ENCODE measurements at places on chromosomes 6 and 20.

DNA sequence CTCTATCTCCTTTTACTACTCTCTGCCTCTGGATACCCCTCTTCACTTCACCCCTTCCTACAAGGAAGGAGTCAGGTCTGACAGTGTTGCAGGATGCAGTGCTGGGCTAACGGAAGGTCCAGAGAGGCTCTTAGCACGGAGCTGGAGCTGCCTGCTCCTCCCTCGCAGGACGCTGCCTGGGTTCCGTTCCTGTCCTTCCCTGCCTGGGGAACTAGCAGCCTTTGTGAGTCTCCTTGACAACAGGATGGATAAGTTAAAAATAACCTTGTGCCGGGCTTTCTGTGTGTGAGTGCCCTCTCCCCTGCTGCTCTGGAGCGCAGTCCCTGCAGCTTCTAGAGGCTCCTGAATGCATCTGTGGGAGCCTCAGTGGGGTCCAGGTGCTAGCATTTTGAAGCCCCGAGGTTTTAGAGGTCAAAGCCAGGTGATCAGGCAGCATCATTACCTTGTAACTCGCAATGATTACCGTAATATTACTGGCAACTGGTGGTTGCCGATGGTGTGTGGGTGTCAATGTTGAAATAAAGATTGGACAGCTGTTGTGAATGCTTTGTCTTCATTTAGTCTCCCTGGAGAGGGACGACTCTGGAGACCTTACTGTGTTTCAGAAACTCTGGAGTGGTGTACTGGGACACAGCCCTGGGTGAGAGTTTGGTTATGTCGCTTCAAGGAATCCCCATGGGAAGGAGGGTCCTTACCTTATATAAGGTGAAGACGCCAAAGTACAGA lies 44.4 kb downstream of the CDS2 start:
- DNase-seq, result no peak

GRCh38 chr6:37936150-37936549 lies 116.6 kb downstream of the ZFAND3 start:
- no peak for DNase-seq

DNA sequence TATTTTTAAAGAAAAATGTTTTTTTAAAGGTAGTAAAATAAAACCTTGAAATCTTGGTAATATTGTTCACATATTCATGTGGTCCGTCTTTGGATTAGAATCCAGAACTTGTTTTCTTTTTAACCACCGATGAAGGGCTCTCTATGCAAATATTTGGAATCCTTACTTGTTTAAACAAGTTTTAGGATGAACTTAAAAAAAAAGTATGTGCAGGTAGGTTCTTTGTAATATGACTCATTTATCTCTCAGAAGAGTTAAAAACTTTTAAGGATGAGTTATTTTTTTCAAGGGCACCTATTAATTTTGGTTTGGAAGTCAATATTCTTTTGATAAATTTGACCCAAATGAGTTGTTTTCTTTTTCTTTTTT lies 8.9 kb downstream of the DSP start:
- DNase-seq, result no peak

DNA sequence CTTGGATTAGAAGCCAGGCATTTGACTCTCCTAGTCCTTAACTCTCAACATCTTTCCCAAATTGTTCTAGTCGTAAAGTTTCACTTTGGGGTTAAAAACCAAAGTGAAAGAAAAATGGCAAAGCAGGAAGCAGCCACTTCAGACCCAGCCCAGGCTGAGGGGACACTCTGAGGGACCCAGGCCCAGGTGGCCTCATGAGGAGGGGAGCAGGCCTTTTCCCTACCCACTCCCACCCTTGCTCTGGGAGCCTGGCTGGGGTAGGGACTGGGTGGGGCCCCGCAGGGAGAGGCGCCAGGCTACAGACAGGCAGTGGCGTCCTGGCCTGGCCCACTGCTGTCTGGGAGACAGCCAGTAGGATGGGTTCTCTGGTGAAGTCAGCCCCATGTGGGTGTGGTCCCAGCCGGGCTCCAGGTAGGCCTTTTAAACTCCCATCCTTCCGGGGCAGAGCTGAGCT lies 68.7 kb upstream of the MYL9 start:
- DNase-seq, result no peak

GRCh38 chr20:9078826-9079731 lies 10.2 kb downstream of the PLCB4 start:
- no peak for DNase-seq

DNA sequence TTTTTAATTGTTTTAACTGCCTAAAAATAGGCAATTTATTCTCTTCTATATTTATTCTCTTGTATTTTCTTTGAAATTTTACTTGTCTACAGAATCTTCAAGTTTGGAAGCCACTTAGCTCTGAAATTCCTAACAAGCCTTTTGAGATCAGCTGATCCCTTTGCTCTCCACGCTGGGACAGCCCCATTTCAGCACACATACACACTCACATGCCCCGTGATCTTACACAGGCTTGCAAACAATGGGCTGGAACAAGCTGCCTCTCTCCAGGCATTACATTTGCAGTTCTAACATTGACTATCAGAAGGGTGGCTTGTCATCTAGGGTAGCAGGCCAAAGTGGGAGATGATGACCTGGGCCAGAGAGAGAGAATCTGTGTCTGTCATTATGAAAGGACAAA lies 62.1 kb upstream of the RAB32 start:
- DNase-seq, result no peak

- DNase-seq, result no peak
Observed at GRCh38 chr6:48553467-48554189, 442.6 kb upstream of the PTCHD4 start.

DNA sequence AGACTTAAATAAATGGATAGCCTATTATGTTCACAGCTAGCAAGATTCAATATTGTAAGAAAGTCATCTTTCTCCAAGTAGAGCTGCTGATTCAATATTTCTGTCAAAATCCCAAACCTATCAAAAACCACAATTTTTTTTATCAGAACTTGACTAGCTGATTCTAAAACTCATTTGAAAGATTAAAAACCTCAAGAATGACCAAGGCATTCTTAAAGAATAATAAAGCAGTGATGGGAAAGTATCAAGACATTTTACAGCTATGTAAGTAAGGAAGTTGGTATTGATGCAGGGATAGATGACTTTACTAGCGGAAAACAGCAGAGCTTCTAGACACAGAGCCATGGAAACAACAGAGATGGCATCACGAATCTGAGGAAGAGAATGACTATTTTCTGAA lies 64.7 kb downstream of the SAMD3 start:
- DNase-seq, result no peak

- no peak for DNase-seq
Observed at GRCh38 chr20:60085551-60086132, 127.4 kb downstream of the CDH26 start.

- no peak for DNase-seq
Observed at GRCh38 chr20:2637246-2637645, 15.2 kb upstream of the NOP56 start.
